Type B pancreatic cell (in vitro differentiated cells): ENCODE measurements at places on chromosomes 4 and X. TPM values are rescaled to one million over a fixed set of nuclear protein-coding genes. Genes with fewer than 3 reads are reported as not detected.

GRCh38 chrX:63408050-63408449 is 56.9 kb upstream of the SPIN4 start:
- no peaks in the 10 kb centered on the region for H3K4me1 ChIP-seq
- H3K4me3 ChIP-seq: no peak overlapping the region
- no peak for DNase-seq
- no peaks in the 10 kb centered on the region for H3K27me3 ChIP-seq

DNA sequence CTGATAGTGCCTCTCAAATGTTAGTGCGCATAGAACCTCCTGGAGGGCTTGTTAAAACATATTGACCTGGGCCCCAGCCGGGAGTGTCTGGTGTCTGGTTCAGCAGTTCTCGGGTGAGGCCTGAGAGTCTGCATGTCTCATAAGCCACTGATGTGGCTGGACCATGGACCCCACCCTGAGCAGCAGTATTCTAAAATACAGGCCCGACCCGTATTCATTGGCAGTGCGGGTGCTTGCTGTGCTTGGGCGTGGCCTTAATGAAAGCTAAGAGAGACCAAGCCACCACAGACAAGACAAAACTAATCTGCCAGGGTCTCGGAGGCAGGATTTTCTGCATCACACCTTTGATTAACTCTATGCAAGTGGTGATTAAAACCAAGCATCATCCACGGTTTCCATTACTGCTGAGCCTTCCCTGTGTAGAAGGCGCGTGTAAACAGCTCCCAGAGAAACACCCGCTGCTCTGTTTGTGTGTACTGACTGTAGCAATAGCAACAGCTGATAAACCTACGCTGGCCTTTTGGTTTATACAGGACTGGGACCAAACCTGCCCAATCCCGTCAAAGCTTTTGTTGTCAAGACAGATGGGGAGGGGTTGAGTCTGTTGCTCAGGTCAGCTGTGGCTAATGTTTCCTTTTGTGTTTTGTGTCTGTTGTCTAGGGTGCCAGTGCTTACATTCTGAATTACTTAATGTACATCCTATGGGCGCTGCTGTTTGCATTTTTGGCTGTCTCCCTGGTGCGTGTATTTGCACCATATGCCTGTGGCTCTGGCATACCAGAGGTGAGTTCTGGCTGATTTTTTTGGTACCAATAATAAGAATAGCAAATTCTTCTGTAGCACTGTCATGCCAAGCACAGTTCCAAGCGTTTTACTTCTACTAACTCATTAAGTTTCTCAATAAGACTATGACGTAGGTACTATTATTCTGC is 40.8 kb downstream of the CLCN4 start:
- H3K36me3 ChIP-seq: peaks cover 16% of the 10 kb centered on the region
- no peaks in the 10 kb centered on the region for H3K27me3 ChIP-seq
- no peak for DNase-seq
- no peaks in the 10 kb centered on the region for H3K4me1 ChIP-seq

Gene SPANXD
- not detected in 2 replicates for total RNA-seq

- no peak for DNase-seq
- H3K27me3 ChIP-seq: no peaks in the 10 kb centered on the region
- no peak overlapping the region for H3K27ac ChIP-seq
- H3K36me3 ChIP-seq: no peaks in the 10 kb centered on the region
Observed at GRCh38 chr4:110527156-110527555, 51.2 kb downstream of the ENPEP start.

GRCh38 chrX:154827194-154828015 is 7.1 kb downstream of the SMIM9 start:
- no peaks in the 10 kb centered on the region for H3K27me3 ChIP-seq
- no peak for DNase-seq
- H3K27ac ChIP-seq: no peak overlapping the region
